ENCODE measurements at places on chromosomes 5 and 9. TPM values are rescaled to one million over a fixed set of nuclear protein-coding genes. Genes with fewer than 3 reads are reported as not detected.
A peak's percentile ranks its signal among the peaks of the same experiment; 100 is the strongest.

GRCh38 chr9:133149130-133150015 is 14.3 kb downstream of the GBGT1 start:
- peak overlapping the region; percentile 81 for H3K27ac ChIP-seq
- H3K36me3 ChIP-seq = no peaks in the 10 kb centered on the region
- H3K4me1 ChIP-seq = peaks cover 21% of the 10 kb centered on the region

GRCh38 chr9:99680191-99680590 is 141.5 kb upstream of the NR4A3 start:
- H3K4me3 ChIP-seq = no peak overlapping the region
- no peak for DNase-seq
- no peaks in the 10 kb centered on the region for H3K4me1 ChIP-seq
- no peaks in the 10 kb centered on the region for H3K27me3 ChIP-seq

- H3K27ac ChIP-seq = no peak overlapping the region
- H3K4me3 ChIP-seq = no peak overlapping the region
- no peaks in the 10 kb centered on the region for H3K27me3 ChIP-seq
- no peaks in the 10 kb centered on the region for H3K4me1 ChIP-seq
These were observed 316.2 kb upstream of the CD180 start for GRCh38 chr5:67512758-67513157.

- H3K4me1 ChIP-seq = peaks cover 5% of the 10 kb centered on the region
- no peaks in the 10 kb centered on the region for H3K36me3 ChIP-seq
- H3K27ac ChIP-seq = no peak overlapping the region
- no peaks in the 10 kb centered on the region for H3K27me3 ChIP-seq
These were observed 97.1 kb downstream of the ZNF618 start for GRCh38 chr9:113973226-113973625.

MSANTD3 gene
- total RNA-seq = 16.9 TPM

SH3RF2 gene
- 127 TPM for total RNA-seq

WDR38 gene
- total RNA-seq = 3.2 TPM

- DNase-seq = no peak
- no peak overlapping the region for H3K27ac ChIP-seq
- H3K4me1 ChIP-seq = peaks cover 3% of the 10 kb centered on the region
- no peaks in the 10 kb centered on the region for H3K27me3 ChIP-seq
- no peaks in the 10 kb centered on the region for H3K36me3 ChIP-seq
These were observed 217.1 kb downstream of the PIK3R1 start for GRCh38 chr5:68432682-68433081.

- H3K4me3 ChIP-seq = no peak overlapping the region
- H3K36me3 ChIP-seq = no peaks in the 10 kb centered on the region
- H3K27me3 ChIP-seq = no peaks in the 10 kb centered on the region
- no peak overlapping the region for H3K27ac ChIP-seq
- DNase-seq = no peak
These were observed 772.6 kb upstream of the DMAC1 start for GRCh38 chr9:8572209-8572608.

DNA sequence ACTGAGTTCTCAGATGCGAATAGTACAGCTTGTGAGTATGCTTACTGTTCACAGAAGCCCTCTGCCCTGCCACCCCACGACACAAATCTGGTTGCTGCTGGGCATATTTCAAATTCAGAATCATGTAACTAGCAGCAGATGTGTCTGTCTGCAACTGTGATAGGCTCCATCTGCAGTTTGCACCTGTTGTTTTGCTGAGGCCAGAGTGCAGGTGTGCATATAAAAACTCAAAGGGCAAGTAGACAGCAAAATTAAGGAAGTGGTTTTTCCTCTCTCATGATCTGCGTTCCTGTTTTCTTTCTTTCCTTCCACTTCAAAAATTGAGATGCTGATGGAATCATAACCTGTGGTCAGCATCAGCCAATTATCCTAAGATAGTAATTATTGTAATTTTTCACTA is 1000.5 kb downstream of the PTPRD start:
- no peak overlapping the region for H3K27ac ChIP-seq
- H3K27me3 ChIP-seq = no peaks in the 10 kb centered on the region
- H3K4me3 ChIP-seq = no peak overlapping the region
- H3K36me3 ChIP-seq = no peaks in the 10 kb centered on the region

COL15A1 gene
- 55.5 TPM for total RNA-seq

GOLM1 gene
- 28.3 TPM for total RNA-seq

DNA sequence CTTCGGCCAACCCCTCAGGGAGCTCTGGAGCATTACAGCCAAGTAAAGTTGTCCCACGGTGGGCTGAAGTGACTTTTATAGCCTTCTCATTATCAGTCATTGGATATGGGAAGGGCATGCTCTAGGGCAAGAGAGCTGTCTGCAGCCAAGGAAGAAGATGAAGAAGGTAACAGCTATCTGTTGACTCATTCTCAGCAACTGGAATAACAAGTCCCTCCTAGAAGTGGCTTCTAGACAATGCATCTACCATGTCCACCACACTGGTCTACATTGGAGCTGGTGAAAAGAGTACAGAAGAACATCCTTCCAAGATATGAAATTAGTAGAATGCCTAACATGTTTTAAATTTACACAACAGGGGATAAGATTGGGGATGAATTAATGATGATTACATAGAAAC is 524.2 kb downstream of the ACTL7B start:
- H3K36me3 ChIP-seq = no peaks in the 10 kb centered on the region
- H3K4me3 ChIP-seq = no peak overlapping the region
- H3K4me1 ChIP-seq = no peaks in the 10 kb centered on the region
- H3K27me3 ChIP-seq = no peaks in the 10 kb centered on the region
- H3K27ac ChIP-seq = no peak overlapping the region

DNA sequence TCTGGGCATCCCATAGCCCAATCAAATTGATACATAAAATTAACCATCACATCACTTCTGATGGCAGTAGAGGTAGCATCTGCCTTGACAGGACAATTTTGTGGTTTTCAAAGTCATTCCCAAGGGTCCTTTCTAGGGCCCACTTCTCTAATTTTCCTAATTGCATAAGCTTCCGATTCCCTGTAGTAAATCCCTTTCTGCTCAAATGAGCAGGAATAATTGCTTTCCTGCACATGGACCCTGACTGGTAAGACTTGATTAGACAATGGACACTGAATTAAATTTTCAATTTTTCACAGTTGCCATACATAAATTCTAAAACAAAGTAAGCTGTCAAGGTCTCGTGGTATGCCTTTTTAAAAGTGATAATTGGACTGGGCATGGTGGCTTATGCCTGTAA is 22.0 kb upstream of the IL17B start:
- no peaks in the 10 kb centered on the region for H3K36me3 ChIP-seq
- no peaks in the 10 kb centered on the region for H3K27me3 ChIP-seq

DNA sequence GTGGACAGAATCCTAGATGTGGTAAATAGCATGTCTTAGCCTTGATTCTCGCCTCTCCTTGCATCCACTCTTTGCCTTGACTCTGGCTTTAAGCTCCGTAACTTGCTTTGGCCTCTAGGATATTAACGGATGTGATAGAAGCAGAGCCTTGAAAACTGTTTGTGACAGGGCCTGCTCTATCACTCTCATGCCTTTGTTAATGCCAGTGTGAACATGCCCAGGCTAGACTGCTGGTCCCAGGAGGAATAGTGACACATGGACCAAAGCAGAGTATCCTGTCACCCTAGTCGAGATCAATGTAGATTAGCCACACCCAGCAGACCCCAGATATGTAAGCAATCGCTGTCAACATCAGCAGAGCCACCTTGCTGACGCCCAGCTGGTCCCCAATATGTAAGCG is 109.9 kb upstream of the C9orf72 start:
- no peaks in the 10 kb centered on the region for H3K27me3 ChIP-seq
- no peaks in the 10 kb centered on the region for H3K36me3 ChIP-seq
- H3K4me3 ChIP-seq = no peak overlapping the region
- H3K4me1 ChIP-seq = no peaks in the 10 kb centered on the region
- H3K27ac ChIP-seq = no peak overlapping the region

GRCh38 chr5:180970875-180971274 is 17.8 kb upstream of the BTNL3 start:
- no peaks in the 10 kb centered on the region for H3K27me3 ChIP-seq
- H3K4me1 ChIP-seq = no peaks in the 10 kb centered on the region
- no peak for DNase-seq
- peak overlapping the region; percentile 46 for H3K4me3 ChIP-seq
- H3K27ac ChIP-seq = no peak overlapping the region

IL7R gene
- 7.6 TPM for total RNA-seq

GRCh38 chr9:94613003-94613402 is 19.4 kb upstream of the FBP2 start:
- DNase-seq = no peak
- H3K4me1 ChIP-seq = no peaks in the 10 kb centered on the region
- H3K27me3 ChIP-seq = no peaks in the 10 kb centered on the region
- H3K36me3 ChIP-seq = no peaks in the 10 kb centered on the region
- no peak overlapping the region for H3K4me3 ChIP-seq
- H3K27ac ChIP-seq = no peak overlapping the region

ARHGEF39 gene
- 6.5 TPM for total RNA-seq

PCDHGA3 gene
- total RNA-seq = 19.3 TPM

GRCh38 chr9:135076143-135076875 is 11.2 kb upstream of the OLFM1 start:
- H3K27ac ChIP-seq = no peak overlapping the region
- H3K27me3 ChIP-seq = no peaks in the 10 kb centered on the region
- H3K4me1 ChIP-seq = peaks cover 10% of the 10 kb centered on the region
- no peak for DNase-seq
- no peaks in the 10 kb centered on the region for H3K36me3 ChIP-seq
- H3K4me3 ChIP-seq = peak overlapping the region; percentile 63

LHX3 gene
- 0.62 TPM for total RNA-seq

DNA sequence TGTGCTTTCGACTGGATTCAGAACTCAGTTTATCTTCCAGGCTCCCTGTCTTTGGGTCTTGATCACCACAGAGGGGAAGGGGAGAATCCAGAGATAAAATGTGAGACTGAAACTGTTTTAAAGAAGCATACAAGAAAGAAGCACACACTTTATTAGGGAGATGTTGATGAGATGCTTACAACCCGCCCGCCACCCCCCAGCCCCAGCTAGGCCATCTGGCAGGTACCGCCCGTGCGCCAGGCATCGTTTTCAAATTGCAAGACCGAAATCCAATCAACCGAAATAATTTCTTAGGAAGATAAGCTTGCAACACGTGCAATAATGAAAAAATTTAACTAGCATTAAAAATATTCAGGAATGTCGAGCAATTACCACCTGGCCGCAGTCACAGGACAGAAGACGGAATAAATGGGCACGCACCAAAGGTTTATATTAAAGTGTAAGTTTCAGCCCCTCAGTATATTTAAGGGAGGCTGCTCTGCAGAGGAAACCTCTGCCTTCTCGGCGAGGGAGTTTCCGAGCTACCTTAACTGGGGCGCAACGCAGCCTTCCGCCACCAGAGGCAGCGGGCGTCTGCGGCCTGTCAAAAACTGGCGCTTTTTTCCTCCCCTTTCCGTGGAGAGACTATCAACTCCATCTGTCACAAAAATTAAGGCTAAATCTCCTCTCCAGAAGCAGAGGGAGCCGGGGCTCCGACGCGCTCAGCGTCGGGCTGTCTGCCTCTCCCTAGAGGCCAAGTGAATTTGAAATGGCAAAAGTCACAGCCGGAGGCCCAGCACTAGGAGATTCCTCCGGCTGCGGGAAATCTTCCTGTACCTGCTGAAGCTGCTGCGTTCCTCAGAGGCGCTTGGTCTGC is 996 bp upstream of the GAS1 start:
- DNase-seq = peak; percentile 86
- H3K27me3 ChIP-seq = no peaks in the 10 kb centered on the region
- H3K4me3 ChIP-seq = peak overlapping the region; percentile 84
- H3K27ac ChIP-seq = peak overlapping the region; percentile 89
- H3K36me3 ChIP-seq = no peaks in the 10 kb centered on the region

- H3K4me3 ChIP-seq = no peak overlapping the region
- H3K27ac ChIP-seq = no peak overlapping the region
- H3K27me3 ChIP-seq = no peaks in the 10 kb centered on the region
- H3K36me3 ChIP-seq = no peaks in the 10 kb centered on the region
- DNase-seq = no peak
These were observed 18.4 kb upstream of the RFK start for GRCh38 chr9:76412638-76413037.

DNA sequence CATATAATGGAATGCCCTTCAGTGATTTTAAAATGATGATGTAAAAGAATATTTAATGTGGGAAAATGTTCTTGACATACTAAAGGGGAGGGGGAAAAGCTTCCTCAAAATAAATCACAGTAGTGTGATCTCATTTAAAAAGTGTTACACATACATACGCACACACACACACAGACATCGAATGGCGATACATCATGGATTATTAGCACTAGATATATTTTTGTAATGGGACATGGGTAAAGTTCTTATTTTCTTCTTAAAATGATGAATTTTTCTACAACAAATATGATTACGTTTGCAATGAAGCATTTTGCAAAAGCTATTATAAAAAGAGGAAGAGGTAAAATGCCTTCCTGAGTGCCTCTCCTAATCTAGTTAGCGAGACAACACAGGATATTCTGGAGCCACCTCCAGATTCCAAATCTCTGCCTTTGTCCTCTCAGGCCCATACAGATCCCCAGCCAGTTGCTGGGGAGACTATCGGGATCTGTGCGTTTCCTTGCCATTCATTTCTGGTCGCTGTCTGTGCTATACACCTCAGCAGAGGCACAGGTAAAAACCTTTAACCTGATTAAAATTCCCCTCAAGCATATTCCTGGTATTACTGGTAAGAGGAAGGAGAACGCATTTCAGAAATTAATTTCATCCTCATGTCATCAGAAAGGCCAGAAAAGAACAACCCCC is 69.6 kb downstream of the SLC28A3 start:
- H3K27me3 ChIP-seq = no peaks in the 10 kb centered on the region
- H3K4me3 ChIP-seq = peak overlapping the region; percentile 50
- no peaks in the 10 kb centered on the region for H3K36me3 ChIP-seq
- peak overlapping the region; percentile 52 for H3K27ac ChIP-seq

- H3K4me3 ChIP-seq = peak overlapping the region; percentile 70
- no peaks in the 10 kb centered on the region for H3K36me3 ChIP-seq
- H3K4me1 ChIP-seq = peaks cover 4% of the 10 kb centered on the region
- no peak overlapping the region for H3K27ac ChIP-seq
- no peak for DNase-seq
These were observed 2.8 kb downstream of the MSX2 start for GRCh38 chr5:174726916-174727793.

- peak overlapping the region; percentile 99 for H3K27ac ChIP-seq
- H3K4me3 ChIP-seq = no peak overlapping the region
- DNase-seq = no peak
- H3K36me3 ChIP-seq = no peaks in the 10 kb centered on the region
- H3K27me3 ChIP-seq = no peaks in the 10 kb centered on the region
These were observed 2.7 kb upstream of the CARD19 start for GRCh38 chr9:93093127-93093876.

GRCh38 chr9:118992813-118993794 is 376.1 kb downstream of the BRINP1 start:
- H3K4me1 ChIP-seq = no peaks in the 10 kb centered on the region
- H3K27ac ChIP-seq = no peak overlapping the region
- no peak overlapping the region for H3K4me3 ChIP-seq
- H3K27me3 ChIP-seq = no peaks in the 10 kb centered on the region

GRCh38 chr9:130451004-130451390 is 6.2 kb downstream of the ASS1 start:
- no peak for DNase-seq
- H3K36me3 ChIP-seq = no peaks in the 10 kb centered on the region
- no peak overlapping the region for H3K4me3 ChIP-seq
- peaks cover 56% of the 10 kb centered on the region for H3K4me1 ChIP-seq
- no peaks in the 10 kb centered on the region for H3K27me3 ChIP-seq
- H3K27ac ChIP-seq = peak overlapping the region; percentile 47

MAP3K1 gene
- total RNA-seq = 42.5 TPM

PFN3 gene
- 27.5 TPM for total RNA-seq

RAB3C gene
- total RNA-seq = 1.8 TPM

SH2D3C gene
- 6.6 TPM for total RNA-seq

IL3 gene
- total RNA-seq = 0.39 TPM
